ENCODE measurements at places on chromosomes 1 and 21.

DNA sequence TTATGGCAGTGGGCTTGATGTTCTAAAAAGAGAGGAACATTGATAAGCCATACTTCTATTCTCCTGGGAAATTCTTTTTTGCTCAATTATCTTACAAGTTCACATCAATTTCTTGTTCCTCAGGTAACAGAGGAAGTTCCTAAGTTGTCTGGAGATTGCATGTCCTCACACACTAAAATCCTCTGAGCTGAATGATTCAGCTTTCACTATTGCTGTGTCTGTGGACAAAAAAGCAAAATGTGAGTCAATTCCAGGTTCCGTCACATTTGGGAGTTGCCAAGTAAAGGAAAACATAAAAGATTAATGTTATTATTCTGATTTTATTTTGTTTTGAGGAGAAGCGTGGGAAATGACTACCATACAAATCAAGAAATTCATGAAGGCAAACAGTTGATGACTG is 316.7 kb downstream of the CHRM3 start:
- DNase-seq, result no peak

DNA sequence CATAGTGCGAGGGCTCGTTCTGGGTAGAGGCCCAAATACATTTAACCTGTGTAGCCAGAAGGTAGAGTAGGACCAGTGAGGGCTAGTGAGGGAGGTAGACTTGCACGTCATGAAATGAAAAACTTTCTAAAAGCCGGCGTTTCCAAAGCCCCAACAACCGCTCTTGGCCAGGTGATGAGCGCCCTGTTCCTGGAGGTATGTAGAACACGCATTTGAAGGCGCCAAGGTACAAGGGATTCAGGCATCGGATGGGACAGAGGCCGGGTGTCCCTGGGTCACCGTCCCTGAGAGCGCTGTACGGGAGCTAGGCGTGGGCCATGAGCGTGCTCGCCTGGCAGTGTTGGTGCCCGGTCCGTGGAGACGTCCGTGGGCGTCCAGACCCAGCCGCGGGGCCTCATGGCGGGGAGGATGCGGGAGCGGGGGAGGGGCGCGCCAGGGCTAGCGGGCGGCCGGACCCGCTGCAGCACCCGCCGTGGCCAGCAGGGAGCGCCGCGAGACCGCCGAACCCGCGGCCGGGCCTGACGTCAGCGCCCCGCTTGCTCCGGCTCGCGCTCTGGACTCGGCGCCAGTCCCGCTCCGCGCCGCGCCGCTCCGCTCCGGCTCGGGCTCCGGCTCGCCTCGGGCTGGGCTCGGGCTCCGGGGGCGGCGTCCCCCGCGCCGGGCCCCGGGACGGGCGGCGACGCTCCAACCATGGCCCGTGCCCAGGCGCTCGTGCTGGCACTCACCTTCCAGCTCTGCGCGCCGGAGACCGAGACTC is at the start of gene PTPRU:
Gene PTPRU (plus strand): TSS at position 568 of the 757 bp plus-strand sequence. CDS start 123 bp downstream, at position 691.
- DNase-seq, result peak; percentile 56

GRCh38 chr1:172699111-172699510 is 40.2 kb downstream of the FASLG start:
- peak; percentile 41 for DNase-seq

DNA sequence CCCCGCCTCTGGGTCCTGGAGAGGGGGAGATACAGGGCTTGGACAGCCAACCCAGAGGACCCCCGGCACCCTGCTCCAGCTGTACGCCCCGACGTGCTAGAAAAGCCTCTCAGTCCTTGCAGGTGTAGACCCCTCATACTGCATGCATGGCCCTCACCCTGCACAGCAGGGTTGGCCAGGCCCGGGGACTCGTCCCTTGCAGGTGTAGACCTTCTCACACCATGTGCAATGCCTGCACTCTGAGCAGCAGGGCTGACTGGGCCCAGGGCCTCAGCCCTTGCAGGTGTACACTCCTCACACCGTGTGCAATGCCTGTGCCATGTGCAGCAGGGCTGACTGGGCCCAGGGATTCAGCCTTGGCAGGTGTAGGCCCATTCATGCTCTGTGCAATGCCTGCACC is 26.8 kb downstream of the WNT9A start:
- no peak for DNase-seq

- no peak for DNase-seq
Measured at GRCh38 chr1:158537609-158538008, 16.6 kb downstream of the OR6Y1 start.

DNA sequence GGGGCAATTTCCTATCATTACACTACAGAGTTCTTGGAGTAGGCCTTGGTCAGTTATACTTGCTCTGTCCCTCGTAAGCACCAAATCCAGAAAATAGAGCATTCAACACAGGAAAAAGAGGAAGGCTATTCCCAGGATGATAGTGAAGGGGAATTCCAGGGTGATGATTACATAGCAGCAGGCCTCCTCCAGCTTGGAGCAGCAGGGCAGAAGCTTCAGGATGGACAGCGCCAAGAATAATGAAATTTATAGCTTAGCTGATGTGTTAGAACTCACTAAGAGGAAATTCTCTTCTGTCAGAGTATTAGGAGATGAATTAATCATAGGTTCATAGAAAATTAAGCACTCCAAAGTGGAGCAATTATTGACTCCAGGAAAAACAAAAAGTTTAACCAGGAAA is 10.8 kb upstream of the SMAP2 start:
- no peak for DNase-seq

DNA sequence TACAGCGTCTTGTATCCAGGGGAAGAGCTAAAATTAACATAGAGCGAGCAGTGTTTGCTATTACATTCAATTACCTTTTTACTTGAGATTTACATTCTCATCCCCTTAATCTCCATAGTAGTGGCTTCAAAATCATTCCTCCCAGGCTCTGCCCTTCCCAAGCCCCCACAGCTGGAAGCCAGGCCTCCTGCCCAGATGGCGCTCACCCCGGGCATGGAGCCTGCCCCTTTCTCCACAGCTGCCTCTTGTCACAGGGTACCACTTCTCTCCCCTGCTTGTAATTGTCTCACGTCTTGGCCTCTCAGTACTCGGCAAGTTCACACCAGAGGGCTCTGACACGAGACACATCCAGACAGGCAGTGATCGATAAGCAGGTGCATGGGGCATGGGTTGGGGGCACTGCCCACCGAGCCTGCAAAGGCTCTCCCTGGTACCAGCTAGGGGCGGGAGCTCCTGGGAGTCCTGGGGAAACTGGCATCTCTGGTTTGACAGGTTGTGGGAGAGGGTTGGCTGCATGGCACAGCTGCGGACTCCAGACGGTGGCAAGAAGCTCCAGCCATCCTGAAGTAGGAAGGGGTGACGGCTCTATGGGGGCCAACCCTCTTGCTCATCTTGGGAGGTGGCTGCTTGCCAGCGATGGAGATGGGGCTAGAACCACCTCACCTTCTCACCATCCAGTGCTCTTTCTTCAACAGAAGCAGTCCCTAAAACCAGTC is 20.1 kb downstream of the CASZ1 start:
- DNase-seq, result no peak

DNA sequence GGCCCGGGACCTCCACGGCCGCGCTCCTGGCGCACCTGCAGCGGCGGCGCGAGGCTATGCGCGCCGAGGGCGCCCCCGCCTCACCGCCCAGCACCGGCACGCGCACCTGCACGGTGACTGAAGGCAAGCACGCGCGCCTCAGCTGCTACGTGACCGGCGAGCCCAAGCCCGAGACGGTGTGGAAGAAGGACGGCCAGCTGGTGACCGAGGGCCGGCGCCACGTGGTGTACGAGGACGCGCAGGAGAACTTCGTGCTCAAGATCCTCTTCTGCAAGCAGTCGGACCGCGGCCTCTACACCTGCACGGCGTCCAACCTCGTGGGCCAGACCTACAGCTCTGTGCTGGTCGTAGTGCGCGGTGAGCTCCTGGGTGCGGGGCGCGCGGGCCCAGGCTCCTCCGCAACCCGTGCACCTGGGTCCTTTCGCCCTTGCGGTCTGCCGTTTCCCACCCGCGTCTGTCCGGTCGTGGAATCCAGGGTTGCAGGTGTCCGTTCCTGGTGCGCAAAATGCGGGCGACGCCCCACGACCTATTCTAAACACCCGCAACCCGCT is 4.6 kb downstream of the OBSCN start:
- no peak for DNase-seq

DNA sequence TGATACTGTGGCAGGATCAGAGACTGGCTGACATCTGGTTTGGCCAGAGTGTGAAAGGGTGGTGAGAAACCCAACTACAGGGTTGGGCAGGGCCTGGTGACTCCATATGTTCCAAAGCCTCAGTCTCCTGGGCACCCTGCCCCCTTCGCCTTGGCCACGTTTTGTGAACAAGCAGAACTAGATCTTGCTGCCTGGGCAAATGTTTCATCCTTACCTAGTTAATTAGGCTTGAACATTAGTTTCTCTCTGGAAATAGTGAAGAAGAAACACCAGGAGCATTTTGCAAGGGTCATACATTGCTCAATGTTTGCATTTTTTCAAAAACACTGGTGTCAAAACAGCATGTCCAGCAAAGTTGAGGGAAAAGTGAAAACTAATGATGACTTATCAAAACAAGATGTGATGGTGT is 60.5 kb downstream of the MAP3K7CL start:
- DNase-seq, result no peak

GRCh38 chr1:12338017-12338416 is 108.2 kb downstream of the VPS13D start:
- no peak for DNase-seq

- DNase-seq, result no peak
Measured at GRCh38 chr1:15991427-15992186, 12.4 kb upstream of the SRARP start.

DNA sequence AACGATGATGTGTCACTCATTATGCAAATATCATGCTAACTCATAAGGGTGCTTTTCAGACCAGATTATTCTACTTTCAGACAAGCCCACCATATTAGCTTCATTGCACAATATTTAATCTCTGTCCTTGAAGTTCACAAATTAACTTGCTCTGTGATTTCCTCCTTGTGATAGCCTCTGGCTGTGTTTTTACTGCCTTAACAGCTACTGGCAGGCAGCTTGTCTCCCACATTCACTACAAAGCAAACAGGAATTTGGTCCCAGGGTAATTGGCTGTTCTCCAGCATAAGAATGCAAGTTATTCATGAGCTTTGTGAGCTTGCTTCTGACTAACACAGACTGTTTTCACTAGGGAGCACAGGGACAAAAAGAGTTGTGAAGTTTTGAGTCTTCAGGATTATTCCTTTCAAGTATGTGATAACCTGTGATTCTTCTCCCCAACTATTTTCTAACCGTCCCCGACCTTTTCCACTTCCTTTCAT is 87.9 kb upstream of the HMCN1 start:
- DNase-seq, result peak; percentile 91

DNA sequence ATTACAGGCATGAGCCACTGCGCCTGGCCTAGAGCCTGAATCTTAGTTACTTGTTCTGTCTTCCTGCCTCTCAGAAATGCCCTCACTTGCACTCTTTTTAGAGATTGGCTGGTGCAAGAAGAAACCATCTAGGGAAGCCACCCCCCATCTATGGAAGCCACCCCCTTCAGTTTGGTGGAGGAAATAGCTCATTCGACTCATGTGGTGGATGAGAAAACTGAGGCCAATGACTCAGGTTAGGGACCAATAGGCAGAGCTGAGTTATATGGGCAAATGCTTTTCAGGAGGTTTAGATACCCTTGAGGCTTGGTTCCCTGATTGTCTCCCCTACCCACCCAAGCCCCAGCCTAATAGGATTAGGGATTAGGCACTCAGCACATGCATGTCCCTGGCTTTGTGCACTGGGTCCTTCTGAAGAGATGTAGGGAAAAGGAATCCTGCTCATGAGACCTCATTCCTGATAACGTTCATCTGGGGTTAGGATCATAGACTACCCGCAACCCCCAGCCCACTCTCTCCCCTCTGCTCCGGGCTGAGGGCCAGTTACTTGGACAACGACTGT is 77.1 kb downstream of the PAX7 start:
- DNase-seq, result no peak

- no peak for DNase-seq
Measured at GRCh38 chr1:79694241-79694640, 687.7 kb upstream of the ADGRL4 start.

GRCh38 chr1:37255136-37255795 is 219.1 kb upstream of the ZC3H12A start:
- peak; percentile 34 for DNase-seq

GRCh38 chr1:112666946-112667345 is 7.5 kb upstream of the MOV10 start:
- DNase-seq, result no peak

- DNase-seq, result no peak
Measured at GRCh38 chr1:12521096-12521495, 96.9 kb downstream of the DHRS3 start.

DNA sequence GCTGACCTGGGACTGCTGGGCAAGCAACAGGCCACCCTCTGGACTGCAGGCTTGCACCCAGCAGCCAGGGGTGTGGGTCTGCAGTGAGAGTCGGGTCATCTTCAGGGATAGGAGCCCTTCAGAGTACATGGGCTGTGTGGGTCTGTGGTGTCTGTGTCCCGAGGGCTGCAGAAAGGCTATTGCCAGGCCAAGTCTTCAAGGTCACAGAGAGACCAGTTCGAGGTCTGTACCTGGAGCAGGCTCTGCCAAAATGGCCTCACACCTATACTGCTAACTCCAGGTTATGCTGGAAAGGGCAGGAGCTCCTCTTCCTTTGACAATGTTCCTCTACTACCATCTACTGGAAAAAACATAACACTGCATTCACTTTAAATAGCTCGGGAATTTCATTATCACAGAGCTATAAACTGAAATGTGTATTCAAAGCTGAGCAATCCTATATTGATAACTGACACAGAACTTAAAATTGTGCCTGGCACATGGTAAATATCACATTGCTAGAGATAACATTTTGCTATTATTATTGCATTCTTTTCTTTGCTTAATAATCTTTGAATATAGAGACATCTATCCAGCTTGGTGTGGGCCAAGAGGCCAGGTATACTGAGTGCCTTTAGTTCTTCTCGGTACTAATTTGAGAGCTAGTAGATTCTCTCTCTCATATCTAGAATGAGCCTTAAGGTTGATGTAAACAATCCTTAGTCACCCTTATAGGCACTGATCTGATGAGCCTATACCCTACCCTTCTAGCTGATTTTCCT is 6.9 kb upstream of the DNAH14 start:
- DNase-seq, result peak; percentile 83

- no peak for DNase-seq
Measured at GRCh38 chr1:18118078-18118477, 10.5 kb downstream of the IGSF21 start.

GRCh38 chr1:180157108-180157507 is 2.4 kb downstream of the QSOX1 start:
- DNase-seq, result no peak

DNA sequence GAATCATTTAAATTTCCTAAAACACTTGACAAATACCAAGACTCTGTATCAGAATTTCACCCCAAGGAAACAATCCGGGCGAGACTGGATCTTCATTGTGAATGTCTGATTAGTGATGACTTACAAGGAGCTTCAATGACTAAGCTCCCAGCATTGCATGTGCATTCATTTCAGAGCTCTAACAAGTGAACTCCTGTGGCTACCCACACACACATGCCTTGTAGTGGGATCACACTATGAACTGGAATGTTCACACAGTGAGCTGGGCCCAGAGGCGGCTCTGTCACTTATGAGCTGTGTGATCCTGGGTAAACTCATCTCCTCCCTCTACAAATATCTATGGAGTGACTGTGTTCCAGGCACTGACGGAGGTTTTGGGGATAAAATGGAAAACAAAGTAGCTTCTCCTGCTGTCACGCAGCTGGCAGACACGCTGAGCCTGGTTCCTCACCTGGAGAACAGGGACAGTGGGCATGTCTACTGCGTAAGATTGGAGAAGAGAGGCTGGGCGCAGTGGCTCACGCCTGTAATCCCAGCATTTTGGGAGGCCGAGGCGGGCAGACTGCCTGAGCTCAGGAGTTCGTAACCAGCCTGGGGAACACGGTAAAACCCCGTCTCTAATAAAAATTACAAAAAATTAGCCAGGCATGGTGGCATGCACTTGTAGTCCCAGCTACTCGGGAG is 56.9 kb downstream of the CLSTN1 start:
- peak; percentile 77 for DNase-seq
